ENCODE measurements at places on chromosomes 3 and 15. TPM values are rescaled to one million over a fixed set of nuclear protein-coding genes. Genes with fewer than 3 reads are reported as not detected.

- no peak for DNase-seq
Measured at GRCh38 chr3:37554364-37554763, 307.3 kb upstream of the CTDSPL start.

DNA sequence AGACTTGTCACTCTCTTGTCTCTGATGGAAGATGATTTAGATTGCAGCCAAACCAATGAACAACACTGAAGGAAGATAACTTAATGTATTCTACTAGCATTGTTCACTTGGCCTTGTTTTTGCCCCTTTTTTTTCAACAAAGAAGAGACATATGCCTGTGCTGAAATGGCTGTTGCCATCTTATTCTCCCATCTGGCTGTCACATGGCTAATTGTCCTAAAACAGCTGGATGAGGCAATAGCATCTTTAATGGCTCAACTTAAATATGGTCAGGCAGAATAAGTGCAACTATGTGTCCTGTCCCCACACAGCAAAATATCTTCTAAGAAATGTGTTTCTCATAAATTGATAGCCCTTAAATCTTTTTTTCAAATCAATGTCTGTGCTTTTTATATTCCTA, 576.9 kb downstream of the TUSC7 start:
- no peak for DNase-seq

- no peak for DNase-seq
Measured at GRCh38 chr3:146953511-146953981, 348.4 kb upstream of the PLSCR5 start.

TLR9 gene
- polyA plus RNA-seq, result 0.15 TPM

- DNase-seq, result peak; percentile 73
Measured at GRCh38 chr15:68924866-68925560, 5.3 kb upstream of the SPESP1 start.

ST8SIA2 gene
- not detected for polyA plus RNA-seq

GRCh38 chr15:77040673-77041072, 30.2 kb downstream of the TSPAN3 start:
- no peak for DNase-seq

SLC12A8 gene
- polyA plus RNA-seq, result 0.57 TPM

NR1I2 gene
- polyA plus RNA-seq, result 0.37 TPM

- no peak for DNase-seq
Measured at GRCh38 chr15:82108489-82109078, 62.8 kb upstream of the MEX3B start.

- no peak for DNase-seq
Measured at GRCh38 chr3:171564748-171565480, 104.7 kb upstream of the TNIK start.

ATRIP gene
- polyA plus RNA-seq, result 6.4 TPM

DNA sequence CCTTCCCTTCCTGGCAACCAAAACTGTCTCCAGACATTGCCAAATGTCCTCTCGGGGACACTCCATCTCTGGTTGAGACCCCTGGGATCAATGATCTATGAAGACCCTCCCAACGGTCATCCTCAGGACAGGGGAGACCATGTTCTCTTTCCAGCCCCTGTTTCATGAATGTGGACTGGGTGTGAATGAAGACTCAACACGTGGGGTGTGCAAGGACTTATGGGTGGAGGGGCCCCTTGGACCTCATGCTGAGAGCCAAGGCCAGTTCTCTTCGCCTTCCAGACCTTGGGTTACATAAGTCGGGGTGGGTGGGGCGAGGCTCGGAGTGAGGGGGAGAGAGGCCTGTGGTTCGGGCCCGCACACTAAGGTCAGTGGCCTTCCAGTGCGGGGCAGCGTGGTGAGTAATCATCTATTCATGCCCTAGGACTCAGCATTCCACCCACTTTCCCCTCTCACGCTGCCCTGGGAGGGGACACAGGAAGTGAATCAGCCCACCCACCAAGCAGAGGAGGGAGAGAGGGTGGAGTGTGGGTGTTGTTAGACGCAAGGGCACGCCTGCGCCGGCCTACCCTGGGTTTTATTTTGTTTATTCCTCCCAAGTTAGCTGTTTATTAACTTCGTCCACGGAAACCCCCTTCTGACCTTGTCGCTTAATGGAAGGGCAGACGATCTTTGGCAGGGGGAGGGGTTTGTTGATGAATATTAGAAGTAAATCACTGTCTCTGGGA, 6.7 kb downstream of the PAQR5 start:
- no peak for DNase-seq

- DNase-seq, result no peak
Measured at GRCh38 chr3:170440344-170440743, 21.7 kb downstream of the CLDN11 start.

DNA sequence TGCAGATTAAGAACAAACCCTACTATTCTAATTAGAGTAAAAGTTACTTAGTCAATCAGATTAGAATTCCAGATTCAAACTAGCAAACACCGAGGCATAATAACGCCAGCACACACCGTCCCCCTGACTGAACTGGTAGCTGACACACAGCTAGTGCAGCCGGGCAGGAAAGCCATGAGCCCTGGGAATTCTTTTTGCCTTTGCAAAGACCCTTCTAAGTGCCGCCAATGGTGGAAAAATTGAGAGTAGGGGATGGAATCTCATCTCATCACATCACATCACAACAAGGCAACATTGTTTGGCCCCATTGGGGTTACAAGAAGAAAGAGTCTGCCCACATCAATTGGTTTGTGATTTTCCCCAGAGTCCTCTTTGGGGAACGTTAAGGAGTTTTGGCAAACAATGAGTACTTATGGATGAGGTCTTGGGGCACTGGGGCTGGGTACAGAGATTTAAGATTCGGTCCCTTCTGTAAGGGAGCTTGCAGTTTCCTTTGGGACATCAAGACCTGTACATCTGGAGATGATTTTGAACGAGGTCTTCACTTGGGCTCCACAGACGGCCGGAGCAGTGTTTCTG, 120.4 kb upstream of the MEF2A start:
- DNase-seq, result no peak

STRIT1 gene
- not detected for polyA plus RNA-seq

GRCh38 chr3:115706311-115706829, 83.1 kb downstream of the GAP43 start:
- DNase-seq, result peak; percentile 32

GRCh38 chr3:185728630-185729336, 96.1 kb downstream of the IGF2BP2 start:
- DNase-seq, result no peak

GRCh38 chr3:114553949-114554593, 260.2 kb downstream of the TIGIT start:
- DNase-seq, result no peak

GRCh38 chr3:144524531-144524930, 552.9 kb downstream of the DIPK2A start:
- DNase-seq, result no peak

DNA sequence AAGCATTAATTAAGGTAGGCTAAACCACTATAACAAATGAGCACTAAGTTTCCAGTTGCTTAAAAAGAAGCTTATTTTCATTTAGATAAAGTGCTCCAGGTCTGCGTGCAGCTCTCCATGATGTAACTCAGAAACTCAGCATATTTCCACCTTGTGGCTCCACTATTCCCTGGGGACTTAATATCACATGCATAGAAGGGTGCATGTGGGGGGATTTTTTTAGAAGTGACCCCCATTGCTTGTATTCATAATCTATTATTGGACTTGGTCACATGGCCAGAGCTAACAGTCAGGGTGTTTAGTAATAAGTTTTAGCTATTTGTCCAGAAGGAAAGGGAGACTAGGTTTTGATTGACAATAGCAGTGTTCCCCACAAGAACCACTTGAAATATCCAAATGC, 86.8 kb downstream of the TMCO5A start:
- no peak for DNase-seq

Measured in ovary (tissue), 10 donors.